ENCODE measurements at places on chromosomes 6 and 20. TPM values are rescaled to one million over a fixed set of nuclear protein-coding genes. Genes with fewer than 3 reads are reported as not detected.

FILIP1 gene
- total RNA-seq, result 0.58 TPM

FAM210B gene
- total RNA-seq, result 31.4 TPM

LY6G6F gene
- not detected for total RNA-seq

ANGPT4 gene
- total RNA-seq, result under 0.01 TPM

SLC16A10 gene
- total RNA-seq, result not detected

SAMD5 gene
- under 0.01 TPM for total RNA-seq

RIPPLY2 gene
- total RNA-seq, result not detected

PROKR2 gene
- total RNA-seq, result not detected

MOG gene
- not detected for total RNA-seq

C6orf141 gene
- total RNA-seq, result not detected
